ENCODE measurements at places on chromosomes 3 and 15.
A peak's percentile ranks its signal among the peaks of the same experiment; 100 is the strongest.

DNA sequence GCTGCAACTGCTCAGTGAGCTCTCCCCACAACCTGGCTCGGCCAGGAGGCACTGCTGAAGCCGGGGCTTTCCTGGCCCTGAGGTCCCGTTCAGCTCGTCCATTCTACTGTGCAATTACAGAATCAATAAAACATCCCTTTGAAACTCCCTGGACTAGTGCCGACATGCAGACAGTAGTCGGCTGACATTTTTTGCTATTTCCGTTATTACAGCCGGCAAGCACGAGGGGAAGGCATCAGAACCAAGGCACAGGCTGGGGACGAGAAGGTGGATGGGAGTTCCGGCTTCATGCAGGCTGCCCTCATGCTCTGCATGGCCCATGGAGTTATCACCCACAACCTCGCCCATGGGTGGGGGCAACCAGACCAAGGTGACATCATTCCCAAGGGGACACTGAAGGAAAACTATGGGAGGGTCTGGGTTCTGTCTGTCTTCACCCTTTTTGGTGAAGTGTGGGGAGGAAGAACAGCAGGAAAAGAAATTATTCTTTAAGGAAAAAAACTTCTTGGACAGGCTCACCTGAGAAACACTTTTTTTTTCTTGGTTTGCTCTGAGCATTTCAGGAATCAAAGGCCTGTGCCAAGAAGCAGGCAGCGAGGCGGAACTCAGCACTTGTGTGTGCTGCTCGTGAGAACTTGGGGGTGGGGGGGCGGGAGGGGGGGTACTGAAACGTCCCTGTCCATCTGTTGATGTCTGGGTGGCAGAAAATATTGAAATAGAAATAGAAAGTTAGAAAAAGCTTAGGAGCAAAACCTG is 154.5 kb downstream of the FOXP1 start:
- DNase-seq: no peak

- no peak for DNase-seq
Observed at GRCh38 chr3:187551416-187551815, 118.8 kb downstream of the SST start.

- DNase-seq: no peak
Observed at GRCh38 chr3:153634683-153635082, 472.7 kb downstream of the RAP2B start.

- DNase-seq: peak; percentile 72
Observed at GRCh38 chr15:74302821-74303359, 64.6 kb downstream of the CYP11A1 start.

- no peak for DNase-seq
Observed at GRCh38 chr15:64182859-64183370, 20.1 kb upstream of the PPIB start.

DNA sequence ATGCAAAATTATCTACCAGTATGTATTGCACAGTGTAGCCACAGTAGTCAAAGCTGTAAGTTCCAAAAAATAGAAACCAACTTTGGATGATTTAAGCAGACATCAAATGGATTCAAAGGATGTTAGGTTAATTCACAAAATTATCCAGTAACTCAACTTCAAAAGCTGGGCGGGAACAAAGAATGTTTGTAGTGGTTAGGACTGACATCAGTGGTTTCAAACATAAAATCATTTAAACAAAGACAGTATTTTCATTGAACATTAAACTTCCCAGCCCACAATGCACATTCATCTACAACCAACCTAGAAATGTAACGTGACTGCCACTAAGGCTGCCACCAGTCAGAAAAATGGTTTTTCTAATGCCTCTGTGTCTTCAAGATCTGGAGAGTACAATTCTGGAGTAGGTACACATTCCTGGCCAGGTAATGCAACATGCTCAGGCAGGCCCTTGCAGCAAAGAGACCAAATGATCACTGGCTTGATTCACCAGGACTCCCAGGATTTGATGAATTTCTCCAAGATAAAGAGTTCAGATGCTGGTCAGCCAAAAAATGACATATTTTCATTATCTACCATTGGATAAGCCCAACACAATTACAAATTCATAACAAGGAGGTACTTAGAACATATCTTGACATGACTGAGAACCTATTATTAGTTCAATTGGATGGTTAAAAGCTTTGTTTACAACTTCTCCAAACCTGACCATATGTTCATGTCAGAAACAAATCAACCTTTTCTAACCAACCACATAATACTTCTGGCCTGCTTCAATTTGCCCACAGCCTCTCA is 189.8 kb upstream of the CNTN4 start:
- no peak for DNase-seq

DNA sequence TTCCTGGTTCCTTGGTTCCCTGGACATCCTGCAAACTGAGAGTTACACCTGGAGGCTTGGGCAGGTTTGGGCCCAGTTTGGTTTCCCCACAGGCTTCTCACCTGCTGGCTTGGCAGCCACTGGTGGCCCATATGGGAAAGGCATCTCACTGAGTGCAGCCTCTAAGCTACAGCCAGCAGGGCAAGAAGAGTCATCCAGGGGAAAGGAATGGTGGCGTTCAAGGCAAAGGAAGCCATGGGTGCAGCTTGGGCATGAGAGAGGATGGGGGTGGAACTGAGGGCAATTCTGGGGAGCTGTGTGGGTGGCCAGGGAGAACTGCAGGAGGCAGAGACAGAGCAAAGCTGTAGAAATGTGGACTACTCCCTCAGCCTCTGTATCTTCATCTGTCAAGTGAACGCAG is 106.4 kb downstream of the EPHB1 start:
- no peak for DNase-seq
